ENCODE measurements at places on chromosomes 2 and 18.
A peak's percentile ranks its signal among the peaks of the same experiment; 100 is the strongest.

DNA sequence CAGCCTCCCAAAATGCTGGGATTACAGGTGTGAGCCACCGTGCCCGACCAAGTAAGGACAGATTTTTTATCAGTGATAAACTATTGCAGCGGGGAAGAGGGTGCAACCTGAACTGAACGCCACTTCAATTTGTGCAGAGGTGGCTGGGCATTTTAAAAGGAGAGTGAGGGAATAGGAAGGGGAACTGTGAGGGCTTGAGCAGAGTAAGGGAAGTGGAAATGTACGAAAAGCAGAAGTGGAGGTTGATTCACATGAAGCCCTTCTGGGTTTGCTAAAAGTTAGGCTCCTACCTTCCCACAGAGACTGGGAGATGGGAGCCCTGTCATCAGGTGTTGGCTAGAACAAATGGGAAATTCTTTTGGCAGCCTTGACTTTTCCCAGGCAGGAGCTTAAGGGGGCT, 6.1 kb downstream of the STK11IP start:
- no peak for DNase-seq

- DNase-seq = no peak
Observed at GRCh38 chr2:10452312-10452711, 4.2 kb upstream of the ODC1 start.

GRCh38 chr2:142981069-142981378, 103.6 kb downstream of the KYNU start:
- DNase-seq = no peak

DNA sequence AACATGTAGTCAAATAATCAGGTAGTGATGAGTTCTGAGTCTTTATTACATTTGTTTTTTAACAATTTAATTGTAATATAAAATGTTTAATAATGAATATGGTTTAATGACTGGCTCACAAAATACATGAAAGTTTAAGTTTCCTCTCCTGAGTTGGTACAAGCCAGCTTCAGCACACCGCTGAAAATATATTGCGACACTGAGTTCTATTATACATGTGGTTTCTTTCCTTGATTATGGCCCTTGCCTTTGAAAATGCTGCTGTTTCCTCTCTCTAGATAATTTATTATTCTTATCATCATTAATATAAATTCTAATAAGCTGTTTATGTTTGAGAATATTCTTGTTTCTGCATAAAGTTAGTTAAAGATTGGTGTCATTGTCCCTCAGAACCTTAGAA, 249.3 kb downstream of the PARD3B start:
- DNase-seq = no peak

- DNase-seq = no peak
Observed at GRCh38 chr2:29061176-29061575, 13.1 kb downstream of the PCARE start.

DNA sequence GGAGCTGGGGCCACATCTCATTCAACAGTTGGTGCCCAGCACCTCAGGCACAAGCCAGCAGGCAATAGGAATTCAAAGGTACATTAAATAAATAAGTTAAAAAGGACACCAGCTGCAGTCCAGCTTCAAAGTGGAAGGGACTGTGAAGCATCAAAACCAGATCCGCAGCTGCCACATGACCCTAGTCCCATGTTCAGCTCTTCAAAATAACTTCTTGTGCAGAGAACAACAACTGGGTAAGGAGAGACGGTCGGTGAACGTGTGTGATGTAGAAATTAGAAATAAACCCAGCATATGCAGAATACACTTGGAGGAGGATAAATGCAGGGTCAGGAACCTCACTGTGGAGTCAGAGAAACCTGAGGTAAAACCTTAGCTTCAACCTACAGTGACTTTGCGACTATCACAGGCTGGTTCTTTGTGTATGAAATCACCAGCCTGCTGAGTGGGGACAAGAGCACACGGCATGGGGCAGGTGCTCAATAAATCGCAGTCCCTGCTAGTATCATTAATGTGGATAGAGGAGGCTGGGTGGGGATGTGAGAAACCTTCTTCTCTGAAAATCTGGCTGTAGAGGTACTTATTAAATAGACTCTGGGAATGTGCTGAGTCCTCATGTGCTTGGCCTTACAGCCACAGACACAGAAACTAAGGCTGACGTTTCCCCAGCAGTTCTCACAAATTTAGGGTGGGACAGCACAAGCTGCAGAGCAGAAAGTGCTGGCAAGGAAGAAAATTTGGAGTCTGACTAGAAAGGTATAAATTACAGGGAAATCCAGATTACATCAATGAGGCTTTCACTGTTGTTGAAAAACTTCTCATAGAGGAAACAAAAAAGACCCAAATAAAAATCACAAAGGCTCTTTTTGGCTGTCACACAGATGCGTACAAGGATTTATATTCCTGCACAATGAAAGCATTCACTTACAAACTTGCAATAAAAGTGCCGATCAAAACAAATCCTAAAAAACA, 20.7 kb downstream of the FBXO15 start:
- DNase-seq = no peak

DNA sequence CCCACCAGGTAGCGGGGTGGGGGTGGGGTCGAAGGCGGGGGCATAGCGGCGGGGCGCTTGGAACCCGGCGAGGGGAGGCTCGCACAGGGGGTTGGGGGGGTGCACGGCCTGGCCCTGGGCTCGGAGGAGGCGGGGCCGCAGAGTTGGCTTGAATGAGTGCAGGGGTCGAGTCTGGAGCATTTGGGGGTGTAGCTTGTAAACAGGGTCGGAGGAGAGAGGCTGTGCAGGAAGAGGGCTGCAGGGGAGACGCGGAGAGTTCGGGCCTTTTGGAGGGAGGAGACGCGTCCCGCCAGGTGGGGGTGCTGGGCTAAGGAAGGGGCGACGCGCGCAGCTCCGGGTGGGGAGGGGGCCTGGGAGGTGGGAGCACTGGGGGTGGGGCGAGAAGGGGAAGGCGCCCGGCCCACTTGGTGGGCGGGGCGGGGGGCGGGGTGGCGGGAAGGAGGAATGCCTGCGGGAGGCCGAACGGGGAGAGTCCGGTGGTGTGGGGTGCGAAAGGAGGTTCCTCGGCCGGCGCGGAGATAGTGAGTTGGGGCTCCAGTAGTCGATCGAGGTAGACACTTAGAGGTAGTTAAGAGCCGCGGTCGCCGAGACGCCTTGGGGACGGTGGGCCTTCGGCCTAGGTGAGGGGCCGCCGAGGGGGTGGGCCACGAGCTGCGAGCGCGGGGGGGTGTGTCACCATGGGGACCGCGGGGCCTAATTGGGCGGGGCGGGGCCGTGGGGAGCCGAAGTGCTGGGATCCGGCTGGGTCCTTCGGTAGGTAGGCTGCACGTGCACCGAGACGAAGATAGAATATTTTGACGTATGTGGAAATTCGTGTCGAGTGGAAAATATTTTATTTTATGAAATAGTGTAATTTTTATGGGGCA, 774 bp downstream of the MSH6 start:
- peak; percentile 33 for DNase-seq

Measured in stimulated activated CD8-positive, alpha-beta memory T cell treated with anti-CD3 and anti-CD28 coated beads, Interleukin-4, amount 100 ng/mL, for 1 hour (primary cell).